Dorsolateral prefrontal cortex (tissue), 122 donors: ENCODE measurements at places on chromosomes 4 and X. TPM values are rescaled to one million over a fixed set of nuclear protein-coding genes. Genes with fewer than 3 reads are reported as not detected.

DNA sequence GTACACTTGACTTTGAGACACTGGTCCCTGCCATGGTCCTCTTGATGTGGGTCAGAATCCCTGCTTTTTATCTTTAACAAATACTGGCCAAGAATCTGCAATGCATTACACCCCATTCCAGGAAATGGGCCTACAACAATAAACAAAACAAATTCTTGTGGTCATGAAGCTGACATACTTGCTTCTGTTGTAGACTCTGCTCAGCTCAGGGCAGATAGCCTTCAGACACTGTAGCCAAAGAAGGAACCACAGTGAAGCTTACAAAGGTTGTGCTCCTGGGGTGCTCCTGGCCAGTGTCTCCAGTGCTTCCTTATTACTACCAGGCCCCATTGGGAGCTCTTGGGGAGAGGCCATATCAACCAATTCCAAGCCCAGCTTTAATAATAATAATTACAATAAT, 21.8 kb downstream of the KIAA1210 start:
- no peak for DNase-seq

DNA sequence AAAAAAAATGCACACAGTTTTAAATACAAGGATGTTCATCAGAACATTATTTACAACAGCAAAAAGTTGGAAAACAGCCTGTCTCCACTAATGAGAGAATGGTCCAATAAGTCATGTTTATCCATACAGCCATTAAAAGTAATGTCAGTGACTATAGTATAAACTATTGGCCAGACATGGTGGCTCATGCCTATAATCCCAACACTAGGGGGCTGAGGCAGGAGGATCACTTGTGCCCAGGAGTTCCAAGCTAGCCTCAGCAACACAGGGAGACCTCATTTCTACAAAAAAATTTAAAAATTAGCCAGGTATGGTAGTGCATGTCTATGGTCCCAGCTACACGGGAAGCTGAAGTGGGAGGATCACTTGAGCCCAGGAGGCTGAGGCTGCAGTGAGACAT, 48.1 kb upstream of the IL13RA1 start:
- no peak for DNase-seq

PLS3 gene
- total RNA-seq, result 72.3 TPM

- DNase-seq, result no peak
These were observed 46.7 kb downstream of the PCGF3 start for GRCh38 chr4:752196-752861.

C4orf46 gene
- 2.3 TPM for total RNA-seq

GRCh38 chr4:134906404-134907023, 704.9 kb upstream of the PABPC4L start:
- no peak for DNase-seq

- no peak for DNase-seq
These were observed 15.2 kb upstream of the ZIC3 start for GRCh38 chrX:137550665-137551261.

DNA sequence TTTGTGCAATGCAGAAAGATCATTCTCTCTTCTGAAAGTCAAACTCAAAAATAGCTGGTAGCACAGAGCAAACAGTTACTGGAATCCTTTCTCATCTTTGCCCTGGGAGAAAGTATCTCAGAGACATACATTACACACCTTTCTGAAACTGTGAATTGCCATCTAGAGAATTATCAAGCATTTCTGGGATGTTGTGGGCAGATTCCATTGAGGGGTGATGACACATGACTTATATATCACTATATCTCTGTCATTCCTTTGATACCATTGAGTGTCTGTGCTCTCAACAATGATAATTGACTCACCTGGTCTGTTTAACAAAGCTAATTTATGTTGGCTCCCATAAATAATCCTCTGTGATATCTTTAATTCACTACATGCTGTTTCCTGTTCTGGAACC, 13.0 kb downstream of the SLIT2 start:
- no peak for DNase-seq
